ENCODE measurements at places on chromosomes 4 and X. TPM values are rescaled to one million over a fixed set of nuclear protein-coding genes. Genes with fewer than 3 reads are reported as not detected.

GRCh38 chr4:128393101-128393704, 105.6 kb upstream of the PGRMC2 start:
- no peak for DNase-seq

DNA sequence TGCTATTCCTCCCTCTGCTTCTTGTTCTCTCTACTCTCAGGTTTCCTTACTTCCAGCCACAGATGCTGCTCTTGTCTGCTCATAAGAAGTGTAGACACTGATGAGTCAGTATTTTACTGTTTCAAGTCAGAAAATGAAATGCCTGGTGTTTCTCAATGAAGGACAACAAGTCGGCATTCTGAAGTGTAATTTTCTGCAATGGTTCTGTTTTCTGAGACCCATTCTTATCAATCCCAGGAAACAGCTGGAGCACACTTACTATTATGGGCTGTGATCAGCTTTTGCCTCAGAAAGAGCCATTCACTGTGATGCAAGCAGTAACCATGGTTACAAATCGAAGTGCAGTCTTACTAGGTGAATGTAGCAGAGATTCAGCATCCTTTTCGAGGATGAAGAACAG, 42.0 kb downstream of the SLC4A4 start:
- DNase-seq: no peak

GRCh38 chr4:138560448-138560847, 318.3 kb upstream of the SLC7A11 start:
- no peak for DNase-seq

DNA sequence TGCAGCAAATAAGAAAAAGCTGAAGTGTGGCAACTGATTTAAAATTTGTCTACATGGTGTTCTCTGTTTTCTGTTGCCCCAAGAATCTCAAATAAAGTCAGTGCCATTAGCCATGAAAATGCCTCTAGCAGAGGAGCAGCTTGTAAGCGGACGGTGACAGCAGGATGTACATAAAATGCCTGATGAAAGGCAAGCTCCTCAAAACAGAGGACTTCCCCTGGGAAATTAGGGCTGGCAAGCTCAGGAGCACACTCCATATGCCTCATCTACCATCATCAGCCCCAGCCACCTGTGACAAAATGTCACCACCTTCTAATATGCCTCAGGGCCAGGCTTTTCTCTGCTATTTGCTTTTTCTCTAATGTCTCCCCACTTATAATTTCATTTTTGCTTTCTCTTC, 54.5 kb downstream of the ASB9 start:
- DNase-seq: no peak

- no peak for DNase-seq
These were observed 1036.2 kb upstream of the GRID2 start for GRCh38 chr4:91267543-91267942.

Gene DMP1
- total RNA-seq: not detected

DNA sequence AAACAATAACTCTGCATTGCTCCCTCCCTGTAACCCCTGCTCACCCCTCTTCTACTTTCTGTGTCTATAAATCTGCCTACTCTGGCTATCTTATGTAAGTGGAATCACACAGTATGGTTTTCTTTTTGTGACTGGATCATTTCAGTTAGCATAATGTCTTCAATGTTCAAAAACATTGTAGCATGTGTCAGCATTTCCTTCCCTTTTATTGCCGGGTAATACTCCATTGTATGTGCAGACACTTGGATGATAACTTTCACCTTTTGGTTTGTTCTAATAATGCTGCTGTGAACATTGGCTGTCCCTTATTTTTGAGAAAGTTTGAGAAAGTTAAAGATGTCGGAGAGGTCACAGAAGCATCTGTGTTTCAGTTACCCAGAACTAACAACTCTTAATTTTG, 60.6 kb upstream of the TLR2 start:
- DNase-seq: no peak

DNA sequence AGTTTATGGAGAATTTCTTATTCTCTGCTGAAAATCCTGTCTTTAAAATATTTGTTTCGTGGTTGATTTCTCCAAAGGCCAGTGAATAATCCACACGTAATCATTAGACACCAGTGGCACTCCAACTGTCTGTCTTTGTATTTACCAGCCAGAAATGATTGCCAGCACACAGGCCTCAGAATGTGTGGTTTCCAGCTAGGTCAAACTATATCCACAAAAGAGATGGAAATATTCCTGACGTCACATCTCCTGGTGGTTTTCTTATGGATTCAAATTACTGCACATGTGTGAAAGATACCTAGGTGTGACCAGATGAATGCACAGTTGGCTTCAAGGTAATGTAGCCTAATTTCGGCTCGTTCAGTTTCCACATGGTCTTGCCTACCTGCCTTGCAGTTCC, 27.2 kb upstream of the TENM3 start:
- no peak for DNase-seq

Gene TRAM1L1
- total RNA-seq: not detected

DNA sequence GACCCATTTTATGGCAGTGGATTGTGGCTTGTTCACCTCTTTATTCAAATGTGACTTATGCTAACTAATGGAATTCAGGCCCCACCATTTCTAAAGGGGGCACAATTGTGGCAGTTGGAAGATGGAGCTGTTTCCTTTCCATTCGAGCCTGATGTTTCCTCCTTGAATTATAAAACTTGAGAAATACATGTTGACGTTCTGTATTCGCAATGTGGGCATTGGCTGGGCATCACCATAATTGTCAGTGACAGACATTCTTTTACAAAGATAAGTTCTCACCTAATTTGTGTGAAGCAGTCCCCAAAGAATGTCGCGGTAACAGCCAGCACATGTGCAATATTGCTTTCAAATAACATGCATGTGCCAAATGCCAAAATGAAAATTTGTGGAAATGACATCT, 1070.2 kb upstream of the TENM3 start:
- no peak for DNase-seq

- DNase-seq: no peak
These were observed 36.1 kb upstream of the INPP4B start for GRCh38 chr4:142882159-142882558.

- DNase-seq: no peak
These were observed 408.4 kb upstream of the EMCN start for GRCh38 chr4:100926039-100926717.

- DNase-seq: no peak
These were observed 290.1 kb upstream of the BMP3 start for GRCh38 chr4:80740375-80740774.

- no peak for DNase-seq
These were observed 518 bp downstream of the PRDM8 start for GRCh38 chr4:80197601-80198440.

- DNase-seq: no peak
These were observed 1.5 kb upstream of the PAQR3 start for GRCh38 chr4:78940752-78941151.

DNA sequence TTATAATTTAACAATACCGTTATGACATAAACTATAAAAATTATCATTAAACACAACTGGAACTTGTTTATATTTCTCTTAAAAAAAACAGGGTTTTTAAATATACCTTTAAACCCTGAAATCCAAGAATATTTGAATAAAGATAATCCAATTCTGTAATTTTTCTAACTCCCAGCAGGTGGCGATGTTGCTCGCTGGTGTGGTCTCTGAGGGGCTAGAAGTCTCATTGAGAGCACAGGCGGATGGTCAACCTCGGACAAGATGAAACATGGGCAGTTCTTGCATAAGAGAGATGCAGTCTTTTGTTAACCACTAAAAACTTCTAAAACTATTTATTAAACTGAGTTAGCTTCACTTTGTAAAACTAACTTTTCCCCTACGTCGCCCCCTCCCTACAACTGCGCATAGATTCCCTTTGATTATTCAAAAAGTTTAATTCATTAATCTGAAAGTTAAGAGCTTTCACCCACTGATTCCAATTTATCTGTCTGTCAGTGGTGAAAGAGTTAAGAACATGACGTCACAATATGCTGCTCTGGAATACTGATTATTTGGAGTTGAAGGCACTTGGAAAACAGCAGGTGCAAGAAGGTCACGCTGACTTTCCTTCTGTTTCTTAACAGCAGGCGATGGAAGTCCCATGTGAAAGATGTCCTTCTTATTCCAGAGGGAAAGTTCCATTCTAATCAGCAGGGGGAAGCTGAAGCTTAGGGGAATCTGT, 29.5 kb downstream of the DMP1 start:
- DNase-seq: peak; percentile 18

Gene GLA
- 35.6 TPM for total RNA-seq

- DNase-seq: no peak
These were observed 137.8 kb downstream of the SCFD2 start for GRCh38 chr4:53228036-53228435.

DNA sequence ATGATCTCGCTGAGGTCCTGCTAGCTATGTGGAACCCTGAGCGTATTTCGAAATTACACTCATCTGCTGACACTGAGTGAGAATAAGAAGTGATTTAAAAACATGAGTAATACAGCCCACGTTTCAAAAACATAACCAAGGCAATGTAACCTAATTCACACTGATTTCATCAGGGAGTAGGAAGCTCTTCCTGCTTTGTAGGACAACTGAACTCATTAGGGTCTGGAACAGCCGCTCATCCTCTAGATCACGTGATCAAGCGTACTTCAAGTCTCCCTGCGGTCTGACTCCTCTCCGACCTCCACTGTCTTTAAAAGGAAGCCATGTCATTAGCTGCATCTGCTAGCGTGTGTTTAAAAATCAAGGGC, 138.0 kb downstream of the NSUN7 start:
- no peak for DNase-seq
